Endothelial cell of coronary artery (primary cell): ENCODE measurements at places on chromosomes 5 and 9. TPM values are rescaled to one million over a fixed set of nuclear protein-coding genes. Genes with fewer than 3 reads are reported as not detected.

SLC34A3 gene
- total RNA-seq, result not detected in 2 replicates

ZFP2 gene
- 0.18 and 0.66 TPM in 2 replicates for total RNA-seq

INSL4 gene
- total RNA-seq, result not detected in 2 replicates

PHF24 gene
- not detected in 2 replicates for total RNA-seq
